ENCODE measurements at places on chromosomes 2 and 18.

GRCh38 chr2:227472265-227473121 is 537 bp downstream of the AGFG1 start:
- DNase-seq, result peak; percentile 82

GRCh38 chr2:112866128-112866835 is 29.7 kb upstream of the IL1B start:
- no peak for DNase-seq

DNA sequence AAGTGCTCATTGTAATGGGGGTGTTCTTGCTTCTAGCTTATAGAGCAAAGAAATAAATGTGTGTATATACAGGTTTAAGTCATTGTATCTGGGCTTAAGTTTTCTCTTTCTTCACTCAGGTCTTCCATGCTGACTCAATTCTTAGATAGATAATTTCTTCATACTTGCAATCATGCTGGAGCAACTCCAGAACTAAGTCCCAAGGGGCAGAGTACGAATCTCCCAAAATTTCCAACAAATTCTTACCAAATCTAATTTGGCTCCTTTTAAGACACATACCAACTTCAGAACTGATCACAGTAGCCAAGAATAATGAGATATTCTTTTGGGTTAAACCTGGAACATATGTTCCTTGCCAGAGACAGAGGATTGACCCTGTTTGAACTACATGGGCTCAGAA is 4.3 kb upstream of the SPAG16 start:
- no peak for DNase-seq

GRCh38 chr2:112189001-112189556 is 50.9 kb downstream of the FBLN7 start:
- no peak for DNase-seq

- no peak for DNase-seq
Observed at GRCh38 chr2:238326801-238327365, 6.6 kb downstream of the TRAF3IP1 start.

- peak; percentile 82 for DNase-seq
Observed at GRCh38 chr2:17878281-17879136, at the start of gene KCNS3. TSS of gene KCNS3 (plus strand) at chr2:17878667. CDS start at chr2:17931009, 52,342 bp downstream.

- peak; percentile 69 for DNase-seq
Observed at GRCh38 chr18:35513181-35513936, 15.6 kb upstream of the INO80C start.

GRCh38 chr2:199302851-199303250 is 154.9 kb downstream of the SATB2 start:
- no peak for DNase-seq

DNA sequence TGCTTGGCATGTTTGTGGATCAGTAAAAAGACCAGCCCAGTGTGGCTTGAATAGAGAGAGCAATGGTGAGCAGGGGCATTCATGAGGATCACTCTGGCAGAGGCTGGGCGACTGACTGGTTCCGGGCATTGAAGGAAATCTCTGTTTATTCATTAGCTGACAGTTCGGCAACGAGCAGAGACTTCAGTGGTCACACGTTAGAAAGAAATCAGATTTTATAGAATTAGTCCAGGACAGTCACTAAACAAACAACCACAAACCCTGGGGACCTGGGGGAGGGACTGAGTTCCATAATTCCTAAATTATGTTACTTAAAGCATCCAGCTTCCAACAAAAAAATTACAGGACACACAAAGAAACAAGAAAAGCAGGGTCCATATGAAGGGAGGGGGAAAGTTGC is 72.5 kb downstream of the NOL10 start:
- DNase-seq, result no peak

- no peak for DNase-seq
Observed at GRCh38 chr2:207892716-207893402, 123.2 kb upstream of the FZD5 start.

DNA sequence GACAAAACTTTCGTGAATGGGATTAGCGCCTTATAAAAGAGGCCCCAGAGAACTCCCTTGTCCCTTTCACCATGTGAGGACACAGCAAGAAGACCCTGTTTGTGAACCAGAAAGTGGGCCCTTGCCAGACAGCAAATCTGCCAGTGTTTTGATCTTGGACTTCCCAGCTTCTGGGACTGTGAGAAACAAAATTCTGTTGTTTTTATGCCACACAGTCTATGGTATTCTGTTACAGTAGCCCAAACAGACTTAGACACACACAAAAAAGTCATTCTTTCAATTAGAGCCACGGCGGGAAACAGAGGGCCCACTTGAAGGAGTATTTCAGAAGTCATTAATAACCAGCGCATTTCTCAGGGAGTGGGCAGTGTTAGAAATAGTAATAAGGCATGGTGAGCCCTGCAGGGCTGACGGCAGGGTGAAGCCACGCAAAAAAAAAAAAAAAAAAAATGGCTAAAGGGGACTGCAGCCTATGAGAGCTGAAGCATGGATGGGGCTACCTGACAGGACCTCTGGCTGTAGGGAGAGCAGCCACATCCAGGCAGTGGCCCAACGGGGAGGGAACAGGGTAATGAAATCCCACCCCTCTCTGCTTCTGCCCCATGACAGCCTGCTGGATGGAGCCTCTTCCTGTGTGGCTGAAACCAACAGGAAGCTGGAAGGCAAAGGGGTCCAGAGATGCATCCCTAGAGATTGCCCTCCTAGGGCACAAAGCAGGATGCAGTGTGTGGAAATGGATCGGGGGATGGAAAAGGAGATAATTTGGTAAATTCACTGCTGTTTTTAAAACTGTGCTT is 189.3 kb downstream of the KCNS3 start:
- no peak for DNase-seq

DNA sequence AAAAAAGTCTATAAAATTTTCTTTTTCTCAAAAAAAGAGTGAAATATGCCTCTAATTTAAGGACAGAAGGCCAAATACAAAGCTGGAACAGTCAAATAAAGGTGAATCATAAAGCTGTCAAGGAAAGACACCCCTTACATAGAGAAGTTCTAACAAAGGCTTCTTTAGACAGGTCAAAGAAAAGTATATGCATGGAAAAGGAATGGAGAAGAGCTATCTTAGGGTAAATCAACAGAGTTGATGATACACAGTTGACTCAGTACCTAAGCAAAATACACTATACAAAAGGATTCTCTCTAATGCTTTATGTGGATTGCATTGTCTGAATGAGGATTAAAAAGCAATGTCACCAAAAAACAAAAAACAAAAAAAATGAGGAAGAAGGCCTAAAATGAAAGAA is 214.8 kb downstream of the TXNL1 start:
- no peak for DNase-seq

DNA sequence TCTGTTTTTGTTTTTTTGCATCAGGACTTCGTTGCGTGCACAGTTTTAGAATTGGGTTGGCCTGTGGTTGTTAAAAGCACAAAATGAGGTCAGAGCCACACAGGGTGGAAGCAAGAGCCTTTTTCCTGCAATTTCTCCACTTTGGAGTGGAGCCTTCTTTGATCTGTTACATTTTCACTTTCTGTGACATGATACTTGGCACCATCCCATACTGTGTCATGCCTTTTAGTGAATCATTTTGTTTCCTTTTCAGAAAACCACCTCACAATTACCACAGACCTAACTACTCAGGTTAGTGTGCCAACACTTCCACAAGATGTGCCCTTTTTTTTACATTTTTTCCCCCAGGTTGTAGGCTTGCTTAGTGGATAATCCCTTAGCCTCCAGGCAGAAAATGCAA is 32.5 kb downstream of the MERTK start:
- no peak for DNase-seq

- no peak for DNase-seq
Observed at GRCh38 chr2:37355735-37356134, 11.3 kb downstream of the QPCT start.

DNA sequence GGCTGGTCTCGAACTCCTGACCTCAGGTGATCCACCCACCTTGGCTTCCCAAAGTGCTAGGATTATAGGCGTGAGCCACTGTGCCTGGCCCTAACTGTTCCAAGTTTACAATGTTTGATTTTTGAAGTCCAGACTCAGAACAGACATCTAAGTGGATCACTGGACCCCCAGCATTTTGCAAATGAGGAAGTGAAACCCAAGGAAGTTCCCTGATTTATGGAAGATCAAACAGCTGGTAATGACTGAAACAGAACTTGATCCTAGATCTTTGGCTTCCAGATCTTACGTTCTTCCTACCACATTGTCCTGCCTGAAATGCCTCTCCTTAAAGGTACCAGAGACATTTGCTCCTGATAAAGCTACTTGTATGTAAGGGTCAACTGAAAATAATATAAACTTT is 58.3 kb upstream of the NCOA1 start:
- DNase-seq, result no peak

DNA sequence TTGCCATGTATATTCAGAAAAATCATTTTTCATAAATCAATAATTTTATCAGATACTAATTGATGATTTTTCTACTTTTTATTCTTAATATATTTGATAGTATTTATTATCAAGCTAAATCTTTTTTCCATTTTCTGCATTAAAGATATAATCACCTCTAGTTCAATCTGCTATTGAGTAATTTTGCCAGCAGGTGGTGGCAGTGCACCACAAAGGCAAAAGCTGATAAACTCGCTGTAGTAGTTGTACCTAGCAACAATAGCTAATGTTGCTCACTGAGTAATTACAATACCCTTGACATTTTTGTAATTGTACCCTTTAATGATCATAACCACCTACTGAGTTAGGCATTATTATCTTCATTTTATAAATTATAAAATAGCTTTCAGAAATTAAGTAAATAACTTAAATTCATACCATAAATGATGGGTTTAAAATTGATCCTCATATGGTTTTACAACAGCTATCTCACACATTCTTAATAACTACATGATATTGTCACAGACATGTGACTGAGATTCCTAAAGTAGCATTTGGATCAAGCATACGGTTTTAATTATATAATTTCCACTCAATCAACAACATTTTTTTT is 52.0 kb upstream of the CALCRL start:
- no peak for DNase-seq

GRCh38 chr2:64989982-64990614 is 899 bp downstream of the SLC1A4 start:
- no peak for DNase-seq

DNA sequence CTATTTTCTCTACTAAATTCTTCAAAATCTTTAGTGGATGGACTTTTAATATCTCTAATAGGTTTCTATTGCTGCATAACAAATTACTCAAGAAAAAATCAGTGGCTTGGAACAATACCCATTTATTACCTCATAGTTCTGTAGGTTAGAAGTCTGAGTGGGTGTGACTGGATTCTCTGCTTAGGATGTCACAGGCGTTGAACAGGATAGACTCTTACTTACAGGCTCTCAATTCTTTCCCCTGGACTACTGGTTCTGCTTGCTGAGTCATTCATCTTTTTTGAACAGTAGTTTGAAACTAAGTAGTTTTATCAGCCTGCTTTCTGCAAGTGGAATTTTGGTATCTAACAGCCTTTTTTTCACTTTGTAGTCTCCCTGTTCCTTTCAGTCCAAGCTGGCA is 265.4 kb downstream of the ZNF385B start:
- DNase-seq, result no peak

- DNase-seq, result no peak
Observed at GRCh38 chr2:178628605-178629004, 148.3 kb downstream of the PLEKHA3 start.

DNA sequence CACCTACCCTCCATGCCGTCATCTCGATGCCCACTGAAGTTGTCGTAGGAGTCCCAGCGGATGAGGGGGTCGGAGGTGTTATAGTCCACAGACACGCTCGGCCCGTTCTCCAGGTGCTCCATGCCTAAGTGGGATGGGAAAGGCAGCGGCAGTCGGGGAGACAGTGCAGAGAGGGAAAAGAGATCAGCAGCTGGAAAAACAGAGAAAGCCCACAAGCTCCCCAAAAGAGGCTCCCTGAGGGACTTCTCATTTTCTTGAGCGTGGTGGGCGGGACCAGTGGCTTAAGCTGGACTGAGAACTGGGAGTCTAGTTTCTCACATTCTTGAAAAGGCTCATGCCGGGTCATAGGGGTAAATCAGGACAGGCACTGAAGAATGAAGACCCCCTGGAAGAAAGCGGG is 121.9 kb downstream of the TNS1 start:
- no peak for DNase-seq

- no peak for DNase-seq
Observed at GRCh38 chr2:102304268-102304667, 7.1 kb upstream of the IL1RL1 start.

DNA sequence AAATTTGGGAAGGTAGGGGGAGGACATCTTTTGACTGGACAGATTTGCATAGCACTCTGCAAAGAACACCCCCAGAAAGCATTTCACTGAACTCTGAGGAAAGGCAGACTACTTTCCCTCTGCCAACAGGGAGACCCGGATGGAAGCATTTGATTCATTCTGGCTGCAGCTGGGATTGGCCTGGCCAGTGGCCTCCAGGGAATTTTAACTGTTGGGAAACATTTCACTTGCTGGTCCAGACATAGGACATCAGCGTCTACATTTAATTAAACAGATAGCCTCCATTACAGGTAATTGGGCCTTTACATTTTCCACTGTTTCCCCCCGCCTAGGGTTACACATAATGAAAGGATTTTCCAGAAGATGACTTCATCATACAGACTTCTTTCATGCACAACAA is 92.8 kb downstream of the MARCHF4 start:
- no peak for DNase-seq

DNA sequence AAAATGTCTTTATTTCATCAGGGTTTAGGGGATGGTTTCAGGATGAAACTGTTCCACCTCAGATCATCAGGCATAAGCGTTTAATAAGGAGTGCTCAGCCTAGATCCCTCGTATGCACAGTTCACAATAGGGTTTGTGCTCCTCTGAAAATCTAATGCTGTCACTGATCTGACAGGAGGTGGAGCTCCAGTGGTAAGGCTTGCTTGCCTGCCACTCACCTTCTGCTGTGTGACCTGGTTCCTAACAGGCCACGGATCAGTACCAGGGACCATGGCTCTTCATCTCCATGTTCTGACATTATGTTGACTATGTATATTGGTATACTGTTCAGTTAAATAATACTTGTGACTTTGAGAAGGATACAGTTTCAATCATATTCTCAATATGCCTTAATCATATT is 41.6 kb downstream of the PPIG start:
- no peak for DNase-seq

DNA sequence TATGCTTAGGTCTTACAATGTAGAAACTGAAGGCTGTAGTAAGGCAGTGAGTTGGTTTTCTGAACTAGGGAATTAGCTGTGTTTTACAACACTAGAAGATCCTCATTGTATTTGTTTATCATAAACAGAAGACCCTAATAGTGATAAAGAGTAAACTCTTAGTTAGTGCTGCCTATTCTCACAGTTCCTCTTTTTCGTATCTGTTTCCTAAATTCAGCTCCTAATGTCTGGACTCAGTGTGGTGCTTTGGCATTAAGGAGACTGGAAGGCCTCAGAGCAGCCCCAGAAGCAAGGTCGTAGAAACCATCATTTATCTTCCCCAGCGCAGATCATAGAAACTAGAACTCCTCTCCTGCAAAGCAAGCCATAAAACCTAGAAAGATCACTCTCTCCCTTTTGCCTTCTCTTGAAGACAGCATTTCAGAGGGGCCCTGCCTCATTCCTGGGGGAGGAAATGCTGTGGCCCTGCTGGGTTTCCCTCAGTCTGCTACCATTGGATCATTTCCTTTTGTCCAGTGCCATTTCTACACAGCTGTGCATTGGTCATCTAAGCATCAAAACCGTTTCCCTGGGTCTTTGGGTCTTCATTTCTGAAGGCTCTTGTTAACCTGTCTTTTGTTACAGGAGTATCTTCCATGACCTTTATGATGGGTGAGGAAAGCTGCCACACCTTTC is 4.7 kb downstream of the ACP1 start:
- no peak for DNase-seq

GRCh38 chr2:232375164-232375563 is 3.4 kb upstream of the ALPP start:
- no peak for DNase-seq

Data from upper lobe of right lung (tissue), 1 donor.